ENCODE measurements at places on chromosomes 1 and 21.

- no peak for DNase-seq
Observed at GRCh38 chr1:12543740-12544154, 74.3 kb downstream of the DHRS3 start.

- no peak for DNase-seq
Observed at GRCh38 chr1:235736263-235736662, 86.7 kb upstream of the GNG4 start.

DNA sequence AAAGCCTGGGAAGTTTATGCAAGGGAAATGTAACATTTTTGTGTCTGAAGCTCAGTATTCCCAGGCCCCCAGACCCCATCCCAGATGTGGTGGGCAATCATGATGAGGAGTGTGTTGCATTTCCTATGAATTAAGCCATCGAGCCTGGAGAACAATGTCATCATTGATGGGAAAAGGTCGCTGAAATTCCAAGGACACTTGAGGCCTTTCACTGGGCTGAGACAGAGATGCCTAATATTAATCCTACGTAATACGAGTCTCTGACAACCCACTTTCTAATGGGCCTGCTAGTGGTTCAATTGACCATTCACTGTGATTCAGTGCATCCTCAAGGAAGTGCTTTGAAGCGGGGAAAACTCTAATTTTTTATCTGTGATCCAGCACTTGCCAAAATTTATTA is 291.6 kb downstream of the PLPP3 start:
- no peak for DNase-seq

GRCh38 chr1:154682254-154682653 is 74.3 kb upstream of the ADAR start:
- no peak for DNase-seq

- DNase-seq: no peak
Observed at GRCh38 chr1:222865718-222866117, 50.9 kb downstream of the DISP1 start.

DNA sequence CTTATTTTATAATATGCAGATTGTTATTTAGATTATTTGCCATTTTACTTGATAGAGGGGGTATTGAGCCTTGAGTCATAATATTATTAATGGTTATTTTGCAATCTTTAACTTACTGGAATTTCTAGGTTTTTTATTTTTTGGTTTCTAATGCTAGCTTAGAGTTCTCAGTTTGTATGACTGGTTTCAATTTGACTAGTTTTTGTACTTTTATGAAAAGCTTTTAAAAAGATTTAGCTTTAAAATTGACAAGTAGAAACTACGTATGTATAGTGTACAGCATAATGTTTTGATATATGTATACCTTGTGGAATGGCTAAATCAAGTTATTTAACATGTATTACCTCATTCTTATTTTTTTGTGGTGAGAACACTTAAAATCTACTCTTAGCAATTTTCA is 41.5 kb downstream of the CEP350 start:
- no peak for DNase-seq

GRCh38 chr1:184376369-184376768 is 10.5 kb upstream of the C1orf21 start:
- DNase-seq: no peak

DNA sequence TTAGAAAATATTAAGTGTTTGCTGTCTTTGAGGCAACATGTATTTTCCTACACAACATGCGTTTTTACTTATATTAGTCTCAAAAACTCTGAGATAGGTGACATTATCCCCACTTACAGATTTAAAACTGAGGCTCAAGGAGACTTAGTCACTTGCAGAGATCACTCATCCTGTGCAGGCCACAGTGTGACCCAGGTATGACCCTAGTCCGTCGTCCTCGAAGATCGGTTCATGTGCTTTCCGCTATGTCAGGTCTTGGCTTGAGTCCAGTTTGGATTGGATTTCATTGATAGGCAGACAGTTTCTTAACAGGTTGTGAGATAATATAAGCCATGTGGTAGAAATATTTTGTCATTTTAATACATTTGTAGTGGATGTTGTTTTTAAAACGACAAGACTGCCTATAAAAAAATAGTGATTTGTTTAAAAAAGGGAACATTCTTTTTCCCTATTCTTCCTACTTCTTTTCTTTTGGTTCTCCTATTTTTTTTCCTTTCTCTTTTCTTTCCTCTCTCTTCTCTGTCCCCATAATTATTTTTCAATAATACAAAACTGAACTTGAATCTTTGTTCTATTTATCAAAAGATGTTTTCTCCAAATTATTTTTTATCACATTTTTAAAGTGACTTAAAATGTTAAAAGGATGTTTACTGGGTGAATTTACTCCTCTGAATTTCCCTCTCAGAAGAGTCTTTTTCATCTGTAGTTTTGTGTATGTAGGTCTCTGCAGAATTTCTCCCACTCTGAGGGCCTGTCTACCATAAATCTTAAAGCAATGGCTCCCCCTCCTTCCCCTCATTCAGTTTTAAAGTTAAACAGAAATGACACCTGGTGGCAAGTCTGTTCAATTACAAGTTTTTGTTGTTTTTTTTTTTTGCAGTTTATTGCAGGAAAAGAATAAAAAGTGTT is 81.8 kb downstream of the PHTF1 start:
- peak; percentile 71 for DNase-seq

DNA sequence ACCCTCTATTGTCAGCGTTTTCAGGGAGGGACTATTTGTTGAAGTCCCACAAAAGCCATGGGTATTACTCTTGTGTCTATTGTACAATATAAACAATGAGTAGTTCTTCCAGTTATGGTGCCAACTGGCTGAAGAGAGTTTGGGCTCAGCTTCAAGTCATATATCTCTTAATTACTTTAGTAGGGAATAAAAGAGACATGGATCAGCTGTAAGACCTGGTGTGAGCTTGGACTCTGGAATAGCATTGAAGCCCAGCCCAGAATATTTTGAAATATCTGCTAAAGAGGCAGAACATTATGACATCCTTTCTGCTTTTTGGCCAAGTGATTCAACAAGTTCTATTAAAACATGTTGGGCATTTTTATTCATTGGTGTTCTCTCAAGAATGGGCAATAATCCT is 224.9 kb downstream of the BACH1 start:
- no peak for DNase-seq

- no peak for DNase-seq
Observed at GRCh38 chr1:52601991-52602855, at the start of gene GPX7. Gene GPX7 (plus strand): TSS chr1:52602371. CDS start chr1:52602410, 39 bp downstream.

- DNase-seq: peak; percentile 53
Observed at GRCh38 chr1:10909697-10910680, 102.5 kb upstream of the TARDBP start.

Measured in hematopoietic multipotent progenitor cell treated with erythropoietin and hydrocortisone succinate and interleukin-3 and kit ligand, for 8 days (in vitro differentiated cells).